CD4-positive, alpha-beta T cell (primary cell): ENCODE measurements at places on chromosomes 5 and 9. TPM values are rescaled to one million over a fixed set of nuclear protein-coding genes. Genes with fewer than 3 reads are reported as not detected.

- no peak for DNase-seq
Observed at GRCh38 chr9:35690294-35690613, 529 bp upstream of the TPM2 start.

The TAF1L gene
- total RNA-seq: not detected

DNA sequence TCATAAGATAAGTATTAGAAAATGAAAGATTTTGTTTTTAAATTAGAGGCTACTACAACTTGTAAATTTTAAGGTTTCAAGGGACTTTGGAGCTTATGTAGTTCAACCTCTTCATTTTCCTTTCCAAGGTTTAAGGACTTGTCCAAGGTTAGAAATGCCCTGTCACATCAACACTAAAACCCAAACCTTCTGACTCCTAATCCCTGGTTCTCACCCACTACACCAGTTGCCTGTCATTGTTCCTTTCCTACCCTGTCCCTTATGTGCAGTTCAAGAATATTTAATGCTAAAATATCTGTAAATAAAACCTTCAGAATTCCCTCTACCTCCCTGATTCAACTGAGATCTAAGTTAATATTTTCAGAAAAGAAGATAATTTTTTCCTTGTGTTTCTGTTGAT is 206.4 kb downstream of the NFIB start:
- DNase-seq: no peak

GRCh38 chr5:14142202-14142826 is 828 bp upstream of the TRIO start:
- no peak for DNase-seq

DNA sequence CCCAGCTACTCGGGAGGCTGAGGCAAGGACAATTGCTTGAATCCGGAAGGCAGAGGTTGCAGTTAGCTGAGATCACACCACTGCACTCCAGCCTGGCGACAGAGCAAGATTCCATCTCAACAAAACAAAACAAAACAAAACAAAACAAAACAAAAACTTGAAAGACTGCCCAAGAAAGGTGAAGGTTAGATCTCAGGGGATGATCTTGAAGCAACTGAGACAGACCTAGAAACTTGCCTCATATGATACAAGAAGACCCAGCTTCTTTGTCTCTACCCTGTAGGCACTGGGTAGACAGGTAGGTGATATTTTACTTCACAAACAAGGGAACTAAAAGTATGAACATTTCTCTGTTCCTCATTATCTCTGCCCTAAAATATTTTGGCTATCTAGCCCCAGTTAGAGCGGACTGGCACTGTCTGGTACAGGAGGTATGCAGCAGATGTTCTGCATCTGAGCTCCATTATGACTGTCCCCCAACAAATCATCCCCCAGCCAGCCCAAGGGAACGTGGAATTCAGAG is 26.3 kb upstream of the SHOC1 start:
- DNase-seq: no peak

DNA sequence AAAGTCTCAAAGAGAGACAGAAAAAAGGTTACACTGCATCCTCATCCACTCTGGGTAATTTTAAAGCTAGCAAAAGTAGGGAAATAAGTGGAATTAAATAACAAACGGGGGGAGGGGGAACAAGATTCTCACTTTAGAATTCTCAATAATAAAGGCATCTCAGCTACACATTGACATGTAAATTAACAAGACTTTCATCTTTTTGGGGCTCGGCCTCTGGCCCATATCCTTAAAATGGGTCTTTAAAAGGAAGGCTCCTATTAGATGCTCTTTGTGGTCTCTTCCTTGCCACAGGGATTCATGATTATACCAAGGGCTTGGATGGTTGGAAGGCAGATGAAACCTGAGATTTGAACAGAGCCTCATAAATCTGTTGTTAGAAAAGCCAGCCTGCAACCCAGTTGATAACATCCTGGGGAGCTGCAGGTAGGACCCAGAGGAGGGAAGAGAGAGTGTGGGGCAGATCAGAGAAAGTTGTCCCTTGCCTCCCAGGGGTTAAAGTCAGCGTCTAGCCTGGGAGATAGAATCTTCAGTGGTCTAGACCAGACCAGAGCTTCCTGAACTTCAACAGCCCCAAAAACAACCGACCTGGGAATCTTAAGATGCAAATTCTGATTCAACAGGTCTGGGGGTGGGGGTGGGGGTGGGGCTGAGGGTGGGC is 135.9 kb downstream of the GCNT1 start:
- DNase-seq: no peak

DNA sequence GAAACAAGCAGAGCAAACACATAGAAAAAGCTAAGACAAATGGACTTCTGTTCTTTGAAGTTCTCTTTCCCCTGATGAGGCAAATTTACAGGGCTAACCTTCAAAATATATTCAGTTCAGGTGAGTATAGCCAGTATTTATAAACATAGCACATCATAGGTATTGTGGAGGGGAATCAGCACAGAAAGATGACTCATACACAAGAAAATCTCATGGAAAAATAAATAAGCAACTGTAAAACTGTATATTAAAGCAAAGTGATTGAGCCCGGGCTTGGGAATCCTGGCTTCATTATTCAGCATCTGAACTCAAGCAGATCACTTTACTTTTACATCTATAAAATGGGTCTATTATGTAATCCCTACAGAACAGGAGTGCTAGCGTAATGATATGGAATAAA is 173.5 kb upstream of the PAPPA start:
- no peak for DNase-seq

The KCNV2 gene
- not detected for total RNA-seq

- DNase-seq: no peak
Observed at GRCh38 chr5:7805379-7805778, 45.6 kb downstream of the CFAP90 start.

DNA sequence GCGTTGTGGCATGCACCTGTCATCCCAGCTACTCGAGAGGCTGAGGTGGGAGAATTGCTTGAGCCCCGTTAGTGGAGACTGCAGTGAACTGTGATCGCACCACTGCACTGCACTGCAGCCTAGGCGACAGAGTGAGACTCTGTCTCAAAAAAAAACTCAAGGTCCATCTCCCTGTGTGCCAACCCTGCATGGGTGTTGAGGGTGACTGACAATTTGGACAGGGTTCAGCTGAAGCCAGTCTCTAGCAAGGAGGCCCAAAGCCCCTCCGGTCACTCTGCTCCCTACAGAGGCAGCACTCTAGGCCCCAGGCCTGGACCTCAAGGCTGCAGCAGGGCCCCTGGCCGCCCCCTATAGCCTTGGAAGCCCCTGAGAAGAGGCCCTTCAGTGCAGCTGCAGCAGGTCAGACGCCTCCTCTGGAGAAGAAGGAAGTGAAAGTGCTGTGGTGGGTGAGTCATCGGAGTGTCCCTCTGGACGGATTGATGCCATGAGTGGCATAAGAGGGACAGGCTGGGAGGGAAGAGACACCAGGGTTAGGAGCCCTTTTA is 39.2 kb upstream of the NEK6 start:
- DNase-seq: no peak

GRCh38 chr9:38171926-38172325 is 102.9 kb upstream of the SHB start:
- no peak for DNase-seq

DNA sequence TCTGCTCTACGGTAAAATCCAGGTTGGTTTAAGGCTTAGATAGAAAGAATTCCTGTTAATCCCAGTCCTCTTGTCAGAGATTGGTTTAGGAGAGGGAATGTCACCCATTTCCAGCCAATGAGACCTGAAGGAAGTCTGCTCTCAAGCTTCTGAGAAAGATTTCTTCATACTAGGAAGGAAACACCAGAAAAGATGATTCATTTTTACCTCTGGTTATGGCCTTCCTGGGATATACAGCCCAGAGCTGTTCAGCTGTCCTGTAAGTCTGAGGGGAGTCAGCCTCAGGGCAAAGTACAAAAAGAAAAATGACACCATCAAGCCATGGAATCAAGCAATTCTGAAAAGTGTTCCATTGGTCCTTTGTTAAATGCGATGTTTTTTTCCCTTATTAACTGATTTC is 18.6 kb upstream of the CFAP95 start:
- DNase-seq: no peak

- DNase-seq: no peak
Observed at GRCh38 chr5:36052538-36052937, 14.1 kb downstream of the UGT3A2 start.

The PCDHA13 gene
- total RNA-seq: not detected

The GRIN3A gene
- not detected for total RNA-seq

The NUDCD2 gene
- total RNA-seq: 18.9 TPM

GRCh38 chr9:12352045-12352315 is 341.2 kb upstream of the TYRP1 start:
- no peak for DNase-seq

DNA sequence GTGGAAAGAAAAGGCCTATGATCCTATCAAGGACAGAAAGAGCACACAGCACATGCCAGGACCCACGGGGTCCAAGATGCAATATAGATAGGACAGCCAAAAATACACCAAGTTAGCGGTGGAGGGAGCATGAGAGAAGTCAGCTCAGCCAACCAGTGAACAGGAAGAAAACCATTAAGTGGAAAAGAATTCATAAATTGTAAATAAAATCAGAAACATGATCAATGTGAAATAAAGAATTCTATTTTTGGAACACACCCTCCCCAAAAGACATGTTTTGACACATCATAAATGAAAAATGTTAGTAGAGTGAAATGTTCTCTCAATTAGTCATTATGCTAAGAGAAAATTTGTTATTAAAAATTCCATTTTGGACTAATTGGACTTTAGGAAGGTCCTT is 35.6 kb downstream of the ATPSCKMT start:
- no peak for DNase-seq

DNA sequence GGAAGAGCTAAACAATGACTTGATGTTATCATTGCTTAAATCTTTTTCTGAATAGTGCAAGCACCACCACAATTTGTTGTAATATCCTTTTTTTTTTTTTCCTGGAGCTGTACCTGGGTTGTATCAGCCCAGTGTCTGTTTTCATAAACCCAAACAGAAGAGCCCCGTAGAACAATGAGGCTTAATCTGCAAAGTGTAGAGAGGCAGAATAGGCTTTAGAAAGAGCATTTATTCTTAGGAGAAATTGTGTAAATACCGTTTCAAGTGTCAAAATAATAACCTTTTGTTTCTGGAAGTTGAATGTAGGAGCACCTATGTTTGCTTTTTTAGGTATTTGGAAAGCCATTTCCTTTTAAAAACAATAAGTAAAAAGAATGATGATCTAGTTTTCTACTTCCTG is 26.4 kb downstream of the RGS7BP start:
- DNase-seq: no peak

GRCh38 chr5:61949054-61949678 is 356.8 kb upstream of the KIF2A start:
- no peak for DNase-seq

DNA sequence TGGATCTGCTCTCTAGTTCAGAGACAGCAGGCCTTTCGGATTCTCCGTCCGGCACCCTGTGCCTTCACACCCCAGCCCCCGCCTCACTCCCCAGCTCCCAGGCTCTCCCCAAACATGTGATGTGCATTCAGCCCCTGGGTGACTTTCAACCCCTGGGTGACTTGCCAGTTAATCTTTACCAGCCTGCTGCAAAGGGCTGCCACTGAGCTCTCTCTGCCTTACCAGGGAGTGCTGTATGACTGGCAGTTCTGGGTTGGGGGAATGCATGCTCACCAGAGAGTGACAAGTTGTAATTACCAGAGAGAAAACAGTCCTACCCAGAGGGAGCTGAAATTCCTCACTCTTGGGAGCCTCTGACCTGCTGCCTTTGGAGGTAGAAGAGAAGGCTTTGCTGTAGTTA is 4.9 kb upstream of the ADRA1B start:
- no peak for DNase-seq

The GLDC gene
- total RNA-seq: not detected

- DNase-seq: no peak
Observed at GRCh38 chr9:133979273-133979920, 12.7 kb downstream of the VAV2 start.

DNA sequence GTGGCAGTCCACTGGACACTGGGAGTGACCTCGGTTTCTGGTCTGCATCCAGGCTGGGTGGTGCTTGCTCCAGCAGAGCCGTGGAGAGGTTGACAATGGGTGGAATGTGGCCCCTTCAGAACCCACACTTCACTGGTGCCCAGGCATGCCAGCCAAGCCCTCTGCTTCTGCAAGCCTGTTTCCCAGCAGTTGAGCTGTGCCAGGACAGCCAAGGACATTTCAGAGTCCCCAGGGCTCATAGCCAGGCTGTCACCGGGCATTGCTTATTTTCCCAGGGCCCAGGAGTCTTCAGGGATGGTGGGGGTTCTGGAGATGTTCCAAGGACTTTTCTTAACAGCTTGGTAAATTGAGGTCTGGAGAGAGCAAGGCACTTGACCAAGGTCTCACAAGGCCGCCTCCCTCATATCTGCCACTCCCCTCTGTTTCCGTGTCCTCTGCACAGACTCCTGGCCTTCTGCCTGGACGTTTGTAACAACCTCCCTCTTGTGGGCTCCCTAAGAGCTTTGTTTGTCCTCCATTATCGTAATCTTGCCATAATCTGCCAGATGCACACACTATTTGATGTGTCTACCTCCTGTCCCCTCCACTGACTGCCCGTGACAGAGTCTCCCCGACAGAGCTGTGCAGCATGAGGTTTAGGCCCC is 3.8 kb upstream of the NDST1 start:
- DNase-seq: no peak

- DNase-seq: no peak
Observed at GRCh38 chr9:92564982-92565381, 29.2 kb upstream of the ECM2 start.

- no peak for DNase-seq
Observed at GRCh38 chr9:5263351-5264218, 32.4 kb downstream of the INSL4 start.

The PFN3 gene
- total RNA-seq: not detected

The ITGA2 gene
- 0.11 TPM for total RNA-seq

GRCh38 chr5:135869276-135869675 is 26.4 kb downstream of the IL9 start:
- no peak for DNase-seq

GRCh38 chr9:95507464-95508241 is 9.1 kb downstream of the PTCH1 start:
- peak; percentile 69 for DNase-seq

The SREK1 gene
- total RNA-seq: 137 TPM

The ANGPTL2 gene
- total RNA-seq: not detected

The INSYN2B gene
- not detected for total RNA-seq

DNA sequence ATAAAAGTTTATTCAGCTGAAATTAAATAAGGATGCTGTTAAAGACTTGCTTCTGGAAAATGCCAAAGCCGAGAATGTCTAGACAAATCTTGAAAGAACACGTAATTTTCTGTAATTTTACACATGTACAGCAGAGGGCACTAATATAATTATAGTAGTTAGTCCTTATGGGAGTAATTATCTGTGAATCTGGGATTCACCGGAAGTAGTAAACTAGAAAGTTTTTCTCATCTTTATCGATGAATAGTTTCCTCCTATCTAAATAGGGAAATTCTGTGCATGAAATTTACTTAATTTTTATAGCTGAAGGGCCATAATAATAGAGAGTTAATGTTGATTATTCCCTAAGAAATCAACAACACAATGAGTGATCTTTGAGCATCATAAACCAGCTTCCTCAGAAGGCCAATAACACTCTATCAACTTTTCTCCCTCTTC is 18.4 kb upstream of the CNTLN start:
- no peak for DNase-seq

GRCh38 chr5:147234825-147235635 is at the start of gene STK32A:
STK32A (plus strand) TSS chr5:147235026; CDS start chr5:147239635, 4,609 bp downstream.
- no peak for DNase-seq

GRCh38 chr9:99531313-99531712 is 290.4 kb upstream of the NR4A3 start:
- DNase-seq: no peak
